Activated CD8-positive, alpha-beta memory T cell treated with anti-CD3 and anti-CD28 coated beads, Interleukin-2, amount 50 U/mL, for 48 hours (primary cell): ENCODE measurements at places on chromosomes 7 and 10.

- DNase-seq, result peak; percentile 71
Observed at GRCh38 chr10:102413053-102413705, 5.4 kb downstream of the PSD start.

DNA sequence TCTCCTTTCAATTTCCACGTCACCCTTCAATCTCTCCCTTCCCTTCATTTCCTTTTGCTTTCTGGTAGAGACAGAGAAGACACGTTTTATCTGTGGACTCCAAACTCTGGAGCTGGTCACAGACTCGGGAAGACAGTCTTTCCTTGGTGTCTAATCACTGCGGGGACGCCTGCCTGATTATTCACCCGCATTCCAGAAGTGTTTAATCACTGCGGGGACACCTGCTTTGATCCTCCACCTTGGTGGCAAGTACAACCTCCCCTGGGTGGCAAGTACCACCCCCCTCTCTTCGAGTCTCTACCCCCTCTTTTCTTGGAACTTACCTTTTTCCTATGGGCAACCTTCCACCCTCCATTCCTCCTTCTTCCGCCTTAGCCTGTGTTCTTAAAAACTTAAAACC is 15.3 kb upstream of the LRRC61 start:
- DNase-seq, result no peak

- no peak for DNase-seq
Observed at GRCh38 chr10:132347931-132348267, 15.9 kb downstream of the LRRC27 start.

DNA sequence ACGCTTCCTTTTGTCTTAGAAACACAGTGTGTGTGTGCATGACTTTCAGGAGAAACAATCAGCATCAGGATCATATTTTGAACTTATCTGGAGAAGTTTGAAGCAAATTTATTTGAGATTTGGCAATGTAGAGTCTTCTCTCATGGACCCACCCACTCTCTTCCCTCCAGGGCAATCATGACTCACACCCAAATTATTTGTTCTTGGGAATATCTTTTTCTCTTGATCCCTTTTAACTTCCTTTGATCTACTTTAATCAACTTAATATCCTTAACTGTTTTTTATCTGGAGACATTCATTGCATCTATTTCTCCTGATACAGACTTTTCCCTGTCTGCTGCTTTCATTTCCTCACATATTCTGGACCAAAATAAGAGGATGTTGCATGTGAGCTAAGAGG is 1174.3 kb downstream of the GATA3 start:
- no peak for DNase-seq

DNA sequence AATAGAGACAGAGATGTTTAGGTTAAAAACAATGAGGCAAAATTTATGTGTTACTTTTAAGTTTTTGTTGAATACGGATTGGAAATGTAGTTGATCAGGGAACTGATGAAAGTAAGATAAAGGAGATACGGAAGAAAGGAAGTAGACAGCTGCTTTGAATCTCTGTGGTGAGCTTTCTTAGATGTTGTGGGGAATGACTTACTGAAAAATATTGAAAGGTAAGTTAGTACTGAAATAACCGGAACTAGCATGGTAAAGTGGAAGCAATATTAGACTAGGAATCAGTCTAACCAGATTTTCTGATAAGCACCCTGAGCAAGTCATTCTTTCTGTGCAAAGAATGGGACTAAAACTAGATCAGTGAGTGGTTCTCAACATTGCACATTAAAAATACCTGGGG is 34.8 kb downstream of the LUC7L2 start:
- DNase-seq, result no peak

- no peak for DNase-seq
Observed at GRCh38 chr7:28132959-28133870, 47.4 kb downstream of the JAZF1 start.

GRCh38 chr10:35789996-35790395 is 147.9 kb upstream of the FZD8 start:
- no peak for DNase-seq

DNA sequence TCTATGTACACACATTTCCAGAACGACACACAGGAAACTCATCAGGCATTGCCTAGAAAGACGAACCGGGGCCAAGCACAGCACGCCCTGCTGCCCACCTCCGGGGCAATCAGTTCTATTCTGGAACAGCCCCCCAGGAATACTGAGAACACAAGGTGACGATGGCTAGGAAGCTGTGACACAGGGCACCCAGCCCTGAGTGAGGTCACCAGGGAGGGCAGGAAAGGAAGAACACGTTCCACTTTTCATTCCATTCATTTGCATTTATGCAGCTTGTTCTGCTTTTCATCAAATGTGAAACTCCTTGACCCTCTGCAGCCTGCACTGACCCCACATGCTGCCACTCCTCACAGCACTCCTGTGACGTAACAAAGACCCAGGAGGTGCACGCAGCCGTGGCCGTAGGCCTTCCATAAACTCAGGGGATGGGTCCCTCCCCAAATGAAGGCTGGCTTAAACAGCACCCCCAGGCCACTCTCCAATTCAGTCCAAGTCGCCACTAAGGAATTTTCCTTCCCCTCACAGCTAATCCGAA is 28.9 kb downstream of the MAD1L1 start:
- no peak for DNase-seq

- peak; percentile 58 for DNase-seq
Observed at GRCh38 chr7:103989200-103989784, at the start of gene RELN. Gene RELN (minus strand): TSS chr7:103989658. CDS start chr7:103989356, 302 bp downstream.

- DNase-seq, result no peak
Observed at GRCh38 chr10:15231426-15231825, 62.9 kb upstream of the NMT2 start.

GRCh38 chr7:127478024-127478355 is 85.5 kb upstream of the ZNF800 start:
- DNase-seq, result no peak

DNA sequence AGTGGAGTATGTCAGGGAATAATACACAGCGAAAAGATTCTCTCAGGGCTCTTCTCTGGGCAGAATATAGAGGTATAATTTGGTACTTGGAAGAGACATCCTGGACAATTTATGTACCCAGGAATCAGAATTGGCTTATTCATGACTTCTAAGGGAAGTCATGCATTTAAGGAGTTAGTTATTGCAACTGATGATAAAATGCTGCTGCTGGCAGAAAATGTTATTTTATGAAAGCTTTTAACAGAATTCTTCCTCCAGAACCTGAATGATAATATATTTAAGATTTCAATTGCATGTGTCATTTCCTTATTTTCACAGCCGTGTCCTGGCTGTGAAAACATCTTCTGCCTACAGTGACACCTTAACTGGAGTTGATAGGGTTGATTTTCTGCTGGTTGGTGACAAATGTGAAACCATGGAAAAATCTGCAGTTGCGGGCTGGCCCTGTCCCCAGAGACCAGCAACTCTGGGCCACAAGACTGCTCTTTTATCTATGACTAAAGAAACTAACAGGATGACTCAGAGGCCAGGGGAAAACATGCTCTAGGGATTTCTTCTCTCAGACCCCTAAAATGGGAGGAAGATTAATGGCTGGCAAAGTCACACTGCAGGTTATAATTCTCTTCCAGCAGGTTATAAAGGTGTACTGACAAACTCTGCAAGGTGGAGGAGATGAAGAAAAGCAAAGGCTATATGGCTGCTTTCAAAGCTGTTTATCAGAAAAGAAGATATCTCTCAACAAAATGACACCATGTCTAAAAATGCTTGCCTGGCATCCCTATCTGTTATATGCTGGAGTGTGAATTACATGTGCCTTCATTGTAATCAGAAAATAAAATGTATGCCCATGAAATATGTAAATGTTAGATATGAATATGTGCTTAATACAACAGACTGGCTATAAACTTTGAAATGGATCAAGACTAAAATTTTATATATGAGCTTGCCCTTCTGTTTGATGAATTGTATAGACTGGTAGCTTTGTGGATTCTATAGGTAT is 12.1 kb upstream of the TRUB1 start:
- no peak for DNase-seq

GRCh38 chr7:158815083-158815799 is 14.1 kb downstream of the ESYT2 start:
- DNase-seq, result peak; percentile 45

GRCh38 chr7:4779118-4779517 is 3.7 kb downstream of the AP5Z1 start:
- no peak for DNase-seq

GRCh38 chr7:64886956-64887545 is 16.0 kb upstream of the ZNF273 start:
- DNase-seq, result peak; percentile 15

GRCh38 chr7:104499975-104500374 is 171.6 kb downstream of the LHFPL3 start:
- DNase-seq, result no peak

GRCh38 chr7:46317256-46317655 is 396.2 kb upstream of the IGFBP3 start:
- no peak for DNase-seq

DNA sequence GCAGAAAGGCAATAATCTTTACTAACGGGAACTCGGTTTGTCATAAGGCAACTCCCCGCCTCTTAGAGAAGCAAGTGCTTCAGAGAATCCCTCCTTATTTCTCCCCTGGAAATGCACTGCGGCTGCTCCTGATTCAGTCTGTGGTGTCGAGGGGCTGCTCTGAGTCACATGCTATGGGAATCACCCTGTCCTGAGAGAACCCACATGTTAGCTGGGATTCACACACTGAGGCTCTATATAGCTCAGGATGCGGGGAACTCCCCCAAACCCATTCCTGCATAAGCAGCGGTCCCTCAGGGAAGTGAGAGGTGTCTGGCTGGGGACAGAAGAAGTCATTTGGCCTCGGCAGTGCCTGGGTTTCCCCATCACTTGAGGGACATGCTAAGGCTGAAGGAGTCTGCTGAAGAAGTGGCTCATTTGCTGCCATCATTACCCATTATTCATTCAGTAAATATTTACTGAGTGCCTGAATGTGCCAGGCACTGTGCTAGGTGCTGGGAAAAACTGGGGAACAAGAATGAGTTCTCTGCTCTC is 87.5 kb downstream of the ATXN7L1 start:
- DNase-seq, result no peak

GRCh38 chr7:77674878-77675277 is 21.4 kb upstream of the RSBN1L start:
- DNase-seq, result no peak

- DNase-seq, result no peak
Observed at GRCh38 chr10:85170026-85170425, 841.6 kb downstream of the CCSER2 start.

GRCh38 chr10:101007099-101007711 is 7.6 kb downstream of the LZTS2 start:
- no peak for DNase-seq

DNA sequence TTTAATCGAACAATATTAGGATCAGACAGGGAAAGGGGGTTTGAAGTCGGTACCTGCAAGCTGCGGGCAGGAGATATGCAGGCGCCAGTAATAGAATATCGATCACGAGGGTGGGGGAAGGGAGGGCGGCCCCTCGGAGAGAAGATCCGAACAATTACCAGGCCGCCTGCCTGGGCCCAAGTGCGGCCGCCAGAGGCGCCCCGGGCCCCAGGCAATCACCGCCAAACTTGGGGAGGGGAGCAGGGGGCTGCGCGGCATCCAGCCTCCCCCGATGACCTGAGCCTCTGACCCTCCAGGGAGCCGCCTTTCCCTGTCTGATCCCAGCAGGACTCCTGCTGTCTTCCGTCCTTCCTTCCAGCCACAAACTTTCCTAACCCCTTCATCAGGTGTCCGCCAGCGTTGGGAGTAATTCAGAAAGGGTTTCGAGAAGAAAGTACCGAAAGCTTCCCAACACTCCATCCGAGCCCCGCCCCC is 1.1 kb downstream of the NKX1-2 start:
- no peak for DNase-seq

DNA sequence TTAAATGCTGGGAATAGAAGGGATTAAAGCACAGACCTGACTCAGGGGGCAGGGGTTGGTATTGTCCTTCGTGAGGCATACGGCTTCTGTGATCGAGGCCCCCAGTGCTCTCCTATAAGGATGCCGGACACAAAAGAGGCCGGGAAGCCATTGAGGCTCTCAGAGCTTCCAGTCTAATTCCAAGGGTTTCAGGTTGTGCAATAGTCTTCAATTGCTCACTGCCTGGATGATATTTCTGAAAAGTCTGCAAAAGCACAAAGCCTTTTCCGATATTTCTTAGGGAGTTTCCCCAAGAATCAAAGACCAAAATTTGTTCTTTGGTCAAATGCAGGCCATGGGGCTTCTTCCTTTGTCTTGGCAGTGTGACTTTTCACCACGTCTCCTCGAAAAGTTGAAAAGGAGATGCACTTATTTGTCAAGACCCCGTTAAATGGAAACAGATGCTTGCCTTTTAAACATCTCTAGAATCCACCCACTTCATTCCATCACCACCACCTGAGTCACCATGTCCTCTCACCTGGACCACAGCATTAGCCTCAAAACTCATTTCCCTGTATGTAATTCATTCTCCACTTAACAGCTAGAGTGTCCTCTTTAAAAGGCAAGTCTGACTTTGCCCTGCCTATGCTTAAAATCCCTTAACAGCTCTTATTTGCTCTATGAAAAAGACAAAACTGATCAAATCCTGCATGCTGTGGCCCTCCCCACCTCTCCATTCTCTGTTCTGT is 134.8 kb upstream of the NAMPT start:
- no peak for DNase-seq

GRCh38 chr10:14839305-14839695 is 1.2 kb downstream of the HSPA14 start:
- no peak for DNase-seq

DNA sequence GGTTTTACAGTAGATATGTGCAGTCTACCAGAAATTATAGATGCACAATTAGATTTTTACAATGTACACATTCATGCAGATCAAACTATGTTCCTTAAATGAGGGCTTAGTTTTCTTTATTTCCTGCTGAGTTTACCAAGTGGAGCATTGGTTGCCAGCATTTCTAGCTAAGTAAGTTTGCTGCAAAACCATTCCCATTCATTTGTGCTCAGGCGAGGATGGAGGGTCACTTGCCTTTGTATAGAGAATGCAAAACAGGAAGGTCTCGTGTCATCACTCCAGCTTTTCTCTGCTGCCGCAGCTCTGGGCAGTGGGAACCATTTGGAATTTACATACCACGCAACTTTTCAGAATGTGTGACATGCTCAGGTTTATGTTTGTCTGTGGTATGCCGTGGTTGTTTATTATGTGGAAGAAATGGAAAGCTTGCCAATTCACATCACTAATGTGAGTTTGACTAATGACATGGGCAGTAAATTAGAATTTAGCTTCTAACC is 198.6 kb downstream of the TRIL start:
- no peak for DNase-seq

GRCh38 chr7:3927446-3928110 is 626.5 kb downstream of the SDK1 start:
- no peak for DNase-seq

GRCh38 chr10:31083765-31084184 is 52.1 kb upstream of the ZNF438 start:
- peak; percentile 74 for DNase-seq

GRCh38 chr10:118723466-118723865 is 31.3 kb downstream of the CACUL1 start:
- no peak for DNase-seq

DNA sequence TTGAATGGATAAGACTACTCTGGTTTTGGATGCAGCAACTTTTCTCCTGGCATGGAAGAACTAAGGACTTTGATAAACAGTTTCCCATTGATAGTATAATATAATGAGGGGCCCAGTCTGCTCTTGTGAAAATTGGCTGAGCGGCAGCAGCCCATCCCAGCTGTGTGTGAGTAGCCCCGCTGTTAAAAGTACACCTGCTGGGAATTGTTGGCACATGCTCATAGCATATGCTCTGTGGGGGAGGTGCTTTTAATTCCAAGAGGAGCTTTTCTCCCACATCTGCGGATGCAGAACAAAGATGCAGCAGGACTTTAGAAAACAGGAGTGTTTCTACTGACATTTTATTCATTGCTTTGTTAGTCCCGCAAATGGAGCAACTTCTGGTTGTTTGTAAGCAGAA is 19.0 kb downstream of the SRI start:
- DNase-seq, result no peak
